ENCODE measurements at places on chromosomes 2 and 18.

- DNase-seq = no peak
Observed at GRCh38 chr2:144496092-144496976, 23.6 kb downstream of the ZEB2 start.

- DNase-seq = no peak
Observed at GRCh38 chr2:161418715-161419637, 2.9 kb downstream of the TBR1 start.

GRCh38 chr2:129908721-129909373 lies 70.6 kb upstream of the RAB6C start:
- no peak for DNase-seq

DNA sequence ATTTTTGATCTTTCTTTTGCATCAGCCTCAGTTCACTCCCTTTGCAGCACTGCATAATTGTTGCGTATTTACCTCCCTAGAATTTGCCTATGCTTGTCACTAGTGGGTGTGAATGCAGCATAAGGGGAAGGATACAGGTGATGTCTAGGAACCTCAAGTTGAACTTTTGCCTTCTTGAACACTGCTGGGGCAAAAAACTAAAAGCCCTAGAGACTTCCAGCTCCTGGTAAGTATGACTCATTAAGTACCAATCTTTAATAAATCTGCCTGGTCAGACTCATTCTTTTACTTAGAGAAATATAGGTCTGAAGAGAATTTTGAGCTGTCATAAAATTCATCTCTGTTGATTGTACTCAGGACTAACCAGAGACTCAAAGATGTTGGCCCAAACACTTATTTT lies 547.3 kb upstream of the FANCL start:
- no peak for DNase-seq

- no peak for DNase-seq
Observed at GRCh38 chr2:120852200-120852815, 116.6 kb downstream of the GLI2 start.

All from stimulated activated CD8-positive, alpha-beta memory T cell treated with anti-CD3 and anti-CD28 coated beads, Interleukin-2, amount 100 ng/mL, for 1 hour (primary cell).